ENCODE measurements at places on chromosomes 13 and 19.

GRCh38 chr13:84655677-84656076 lies 773.4 kb upstream of the SLITRK1 start:
- no peaks in the 10 kb centered on the region for H3K4me1 ChIP-seq
- no peak for DNase-seq
- H3K27ac ChIP-seq: no peak overlapping the region
- no peaks in the 10 kb centered on the region for H3K27me3 ChIP-seq
- H3K4me3 ChIP-seq: no peak overlapping the region

DNA sequence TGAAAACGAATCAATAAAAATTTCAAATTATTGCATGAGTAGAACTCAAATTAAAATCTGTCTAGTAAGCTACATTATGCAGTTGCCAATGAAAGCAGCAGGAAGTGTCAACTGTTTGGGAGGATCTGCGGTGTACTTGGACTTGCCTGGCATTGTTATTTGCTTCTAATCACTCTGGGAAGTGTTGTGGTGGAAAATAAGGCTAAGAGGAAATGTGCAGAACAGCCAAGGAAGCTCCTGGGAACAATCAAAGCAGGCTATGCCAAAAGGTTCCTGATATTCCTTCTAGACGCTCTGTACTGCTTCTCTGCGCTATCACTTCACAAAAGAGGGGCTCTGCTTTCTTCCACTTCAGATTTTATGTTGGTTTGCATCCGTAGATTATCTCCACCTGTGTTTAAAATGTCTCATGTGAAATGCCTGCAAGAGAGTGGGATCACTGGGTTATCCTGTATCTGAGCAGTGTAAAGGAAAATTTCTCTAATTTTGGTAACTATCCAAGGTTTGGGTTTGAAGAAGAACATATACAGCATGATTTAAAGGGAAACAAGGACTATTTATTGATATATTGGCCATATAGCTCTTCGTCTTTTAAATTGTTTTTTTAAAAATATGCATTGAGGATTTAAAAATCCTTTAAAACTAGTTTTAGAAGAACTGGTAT lies 182.7 kb upstream of the CSNK1A1L start:
- H3K27ac ChIP-seq: no peak overlapping the region
- DNase-seq: no peak
- no peaks in the 10 kb centered on the region for H3K36me3 ChIP-seq
- no peaks in the 10 kb centered on the region for H3K27me3 ChIP-seq
- no peaks in the 10 kb centered on the region for H3K4me1 ChIP-seq
- H3K4me3 ChIP-seq: no peak overlapping the region

- H3K4me1 ChIP-seq: no peaks in the 10 kb centered on the region
- no peaks in the 10 kb centered on the region for H3K36me3 ChIP-seq
- no peak overlapping the region for H3K4me3 ChIP-seq
- no peaks in the 10 kb centered on the region for H3K27me3 ChIP-seq
- DNase-seq: no peak
Observed at GRCh38 chr13:89627996-89628395, 1719.5 kb upstream of the MIR17HG start.

DNA sequence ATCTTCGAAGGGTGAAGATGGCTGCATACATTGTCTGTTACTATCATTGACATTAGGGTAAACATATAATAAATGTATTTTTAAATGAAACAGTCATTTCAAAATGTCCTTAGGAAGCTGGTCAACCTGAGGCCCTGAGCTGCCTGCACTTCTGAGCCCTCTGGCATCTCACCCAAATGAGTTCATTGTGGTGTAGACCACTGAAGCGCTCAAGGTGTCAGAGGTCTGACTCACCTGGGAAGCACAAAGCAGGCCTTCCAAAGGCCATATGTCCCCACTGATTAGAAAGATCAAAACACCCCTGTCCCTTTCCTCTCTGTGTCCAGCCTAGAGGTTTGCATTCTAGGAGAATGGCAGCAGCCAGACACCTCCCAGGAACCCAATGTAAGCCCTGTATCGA lies 59.6 kb downstream of the COL4A2 start:
- H3K27ac ChIP-seq: peak overlapping the region; percentile 19
- H3K36me3 ChIP-seq: no peaks in the 10 kb centered on the region
- H3K4me1 ChIP-seq: no peaks in the 10 kb centered on the region
- no peak for DNase-seq
- no peaks in the 10 kb centered on the region for H3K27me3 ChIP-seq

GRCh38 chr13:85724546-85725432 lies 74.4 kb downstream of the SLITRK6 start:
- no peaks in the 10 kb centered on the region for H3K27me3 ChIP-seq
- no peak overlapping the region for H3K27ac ChIP-seq
- H3K36me3 ChIP-seq: no peaks in the 10 kb centered on the region
- H3K4me3 ChIP-seq: no peak overlapping the region
- H3K4me1 ChIP-seq: no peaks in the 10 kb centered on the region

GRCh38 chr13:30679483-30680330 lies 55.6 kb upstream of the ALOX5AP start:
- H3K36me3 ChIP-seq: no peaks in the 10 kb centered on the region
- no peak for DNase-seq
- H3K27me3 ChIP-seq: no peaks in the 10 kb centered on the region

DNA sequence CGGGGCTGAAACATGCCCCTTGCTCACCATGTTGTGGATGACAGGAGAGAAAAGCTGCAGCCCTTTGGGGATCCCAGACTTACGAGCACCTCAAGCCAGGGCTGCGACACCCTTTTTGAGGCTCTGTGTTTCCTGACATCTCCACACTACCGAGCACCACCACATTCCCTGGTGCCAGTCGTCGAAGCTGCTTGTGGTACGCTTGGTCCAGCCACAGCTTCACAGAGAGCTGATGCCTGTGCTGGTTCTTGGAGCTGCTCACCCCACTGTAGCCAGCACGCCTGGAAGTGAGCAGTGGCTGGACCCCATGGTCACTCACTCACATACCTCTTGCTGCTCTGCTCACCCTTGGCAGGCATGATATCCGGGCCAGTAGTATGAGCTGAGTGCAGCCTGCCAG lies 367.5 kb downstream of the SLITRK6 start:
- no peak overlapping the region for H3K4me3 ChIP-seq
- no peaks in the 10 kb centered on the region for H3K36me3 ChIP-seq
- no peaks in the 10 kb centered on the region for H3K4me1 ChIP-seq
- no peak overlapping the region for H3K27ac ChIP-seq
- no peak for DNase-seq

DNA sequence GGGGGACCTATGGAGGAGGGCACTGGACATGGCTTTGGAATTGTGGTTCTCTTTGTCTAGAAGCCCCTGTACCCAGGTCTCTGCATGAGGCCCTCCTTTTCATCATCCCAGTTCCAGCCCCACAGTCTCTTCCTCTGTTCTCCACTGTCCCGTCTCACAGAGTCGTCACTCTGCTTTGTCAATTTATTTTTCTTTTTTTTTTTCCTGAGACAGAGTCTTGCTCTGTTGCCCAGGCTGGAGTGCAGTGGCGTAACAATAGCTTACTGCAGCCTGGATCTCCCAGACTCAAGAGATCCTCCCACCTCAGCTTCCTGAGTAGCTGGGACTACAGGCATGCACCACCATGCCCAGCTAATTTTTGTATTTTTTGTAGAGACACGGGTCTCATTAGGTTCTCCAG lies 619 bp upstream of the EXOC3L2 start:
- H3K36me3 ChIP-seq: no peaks in the 10 kb centered on the region
- no peak overlapping the region for H3K27ac ChIP-seq
- no peak for DNase-seq
- H3K27me3 ChIP-seq: no peaks in the 10 kb centered on the region

DNA sequence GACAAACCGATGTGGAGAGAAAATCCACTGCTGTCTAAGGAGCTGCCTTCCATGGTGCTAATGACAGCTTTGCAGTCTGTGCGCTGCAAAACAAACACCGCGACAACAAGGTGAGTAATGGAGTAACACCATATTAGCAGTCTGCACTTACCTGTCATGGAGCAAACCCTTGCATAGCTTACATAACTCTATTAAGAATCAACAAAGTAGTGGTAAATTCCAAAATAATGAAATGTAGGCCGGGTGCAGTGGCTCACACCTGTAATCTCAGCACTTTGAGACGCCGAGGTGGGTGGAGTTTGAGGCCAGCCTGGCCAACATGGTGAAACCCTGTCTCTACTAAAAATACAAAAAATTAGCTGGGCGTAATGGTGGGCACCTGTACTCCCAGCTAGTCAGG lies 56.2 kb downstream of the PARP4 start:
- no peaks in the 10 kb centered on the region for H3K27me3 ChIP-seq
- no peak overlapping the region for H3K4me3 ChIP-seq
- H3K4me1 ChIP-seq: no peaks in the 10 kb centered on the region
- H3K27ac ChIP-seq: no peak overlapping the region

- H3K27me3 ChIP-seq: no peaks in the 10 kb centered on the region
- H3K4me3 ChIP-seq: no peak overlapping the region
Observed at GRCh38 chr13:26037302-26037701, 14.5 kb downstream of the SHISA2 start.

- no peak overlapping the region for H3K4me3 ChIP-seq
- H3K27ac ChIP-seq: no peak overlapping the region
- no peaks in the 10 kb centered on the region for H3K36me3 ChIP-seq
- no peaks in the 10 kb centered on the region for H3K27me3 ChIP-seq
- DNase-seq: no peak
Observed at GRCh38 chr13:77235456-77236022, 91.4 kb downstream of the MYCBP2 start.

DNA sequence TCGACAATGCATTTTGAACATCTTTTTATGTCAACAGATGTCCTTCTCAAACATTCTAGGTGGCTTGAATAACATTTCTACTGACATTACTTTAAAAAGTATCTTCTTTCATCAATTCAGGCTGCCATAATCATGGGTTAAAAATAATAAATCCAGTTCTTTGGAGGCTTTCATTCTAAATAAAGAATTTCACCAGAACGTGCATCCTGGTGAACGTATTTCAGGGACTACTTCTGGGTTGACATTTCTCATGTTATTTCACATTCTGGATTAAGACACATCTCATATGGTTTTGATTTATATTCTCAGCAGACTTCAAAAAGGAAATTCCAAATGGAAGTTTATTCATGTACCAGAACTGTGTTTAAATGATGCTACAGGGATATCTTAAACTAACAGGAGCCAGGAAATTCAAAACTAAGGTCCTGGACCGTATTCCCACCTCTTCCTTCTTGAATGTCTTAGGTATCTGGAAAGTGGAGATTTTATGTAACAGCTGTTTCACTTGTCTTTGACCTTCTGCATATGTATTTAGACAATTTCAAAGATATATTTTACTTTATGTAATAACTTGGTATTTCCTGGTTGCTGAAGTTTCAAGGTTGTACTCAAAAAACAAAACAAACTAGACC lies 107.2 kb downstream of the STARD13 start:
- H3K36me3 ChIP-seq: no peaks in the 10 kb centered on the region
- H3K27ac ChIP-seq: no peak overlapping the region
- H3K4me3 ChIP-seq: no peak overlapping the region
- H3K27me3 ChIP-seq: no peaks in the 10 kb centered on the region

DNA sequence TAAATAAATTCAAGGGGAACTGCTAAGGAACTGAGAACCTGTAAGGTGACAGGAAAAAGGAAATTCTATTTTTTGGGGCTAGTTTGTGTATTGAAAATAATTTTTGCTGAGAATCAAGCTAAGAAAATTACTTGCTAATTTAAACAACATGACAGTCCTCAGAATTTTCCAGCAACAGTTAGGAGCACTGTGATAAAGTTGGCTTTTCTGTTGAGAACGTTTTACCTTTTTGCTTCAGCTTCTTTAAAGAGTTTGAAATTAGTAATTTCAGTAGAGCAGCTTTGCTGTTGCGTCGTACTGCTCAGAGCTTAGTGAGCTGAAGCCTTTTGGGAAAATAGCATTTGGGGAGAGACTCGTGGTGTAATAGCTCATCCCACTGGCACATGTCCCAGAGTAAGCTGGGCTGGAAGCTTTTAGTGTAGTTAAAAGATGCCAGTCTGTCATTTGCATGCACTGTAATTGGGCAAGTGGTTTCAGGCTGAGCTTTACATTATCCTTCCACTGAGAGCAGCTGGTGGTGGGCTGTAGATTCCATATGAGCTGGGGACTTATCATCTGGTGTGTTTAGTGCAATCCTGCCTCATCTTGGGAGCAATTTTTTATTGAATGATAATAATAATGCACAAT lies 69.8 kb downstream of the LRCH1 start:
- no peaks in the 10 kb centered on the region for H3K36me3 ChIP-seq
- H3K4me3 ChIP-seq: no peak overlapping the region
- no peaks in the 10 kb centered on the region for H3K27me3 ChIP-seq
- peak overlapping the region; percentile 10 for H3K27ac ChIP-seq

GRCh38 chr13:21435687-21436151 lies 23.4 kb downstream of the ZDHHC20 start:
- no peaks in the 10 kb centered on the region for H3K4me1 ChIP-seq
- H3K27ac ChIP-seq: no peak overlapping the region
- no peaks in the 10 kb centered on the region for H3K36me3 ChIP-seq

DNA sequence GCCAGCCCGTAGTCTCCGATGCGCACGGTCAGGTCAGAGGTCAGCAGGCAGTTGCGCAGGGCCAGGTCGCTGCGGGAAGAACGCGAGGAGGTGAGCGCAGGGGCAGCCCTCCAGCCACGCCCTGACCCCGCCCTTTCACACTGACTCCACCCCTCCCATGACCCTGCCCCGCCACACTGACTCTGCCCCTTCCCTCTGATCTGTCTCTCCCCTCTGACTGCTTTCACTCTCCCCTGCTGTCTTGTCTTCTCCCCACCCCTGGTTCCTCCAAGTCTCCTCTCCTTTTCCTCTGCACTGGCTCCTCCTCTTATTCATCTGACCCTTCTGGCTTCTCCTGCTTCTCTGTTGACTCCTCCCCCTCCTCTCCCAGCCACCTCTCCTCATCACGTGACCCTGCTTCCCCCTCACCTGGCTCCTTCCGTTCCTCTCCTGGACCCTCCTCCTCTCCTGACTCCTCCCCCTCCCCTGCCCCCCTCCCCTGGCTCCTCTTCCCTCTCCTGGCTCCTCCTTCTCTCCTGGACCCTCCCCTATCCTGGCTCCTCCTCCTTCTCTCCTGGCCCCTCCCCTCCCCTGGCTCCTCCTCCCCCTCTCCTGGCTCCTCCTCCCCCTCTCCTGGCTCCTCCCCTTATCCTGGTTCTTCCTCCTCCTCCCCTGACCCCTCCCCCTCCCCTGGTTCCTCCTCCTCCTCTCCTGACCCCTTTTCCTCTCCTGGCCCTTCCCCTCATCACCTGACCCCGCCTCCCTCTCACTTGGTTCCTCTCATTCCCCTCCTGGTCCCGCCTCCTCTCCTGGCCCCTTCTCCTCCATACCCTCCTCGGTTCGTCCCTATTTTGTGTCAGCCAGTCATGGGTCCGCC lies 9.9 kb downstream of the LMTK3 start:
- H3K4me3 ChIP-seq: peak overlapping the region; percentile 45
- peaks cover 21% of the 10 kb centered on the region for H3K27me3 ChIP-seq
- peak; percentile 95 for DNase-seq
- peak overlapping the region; percentile 48 for H3K27ac ChIP-seq

DNA sequence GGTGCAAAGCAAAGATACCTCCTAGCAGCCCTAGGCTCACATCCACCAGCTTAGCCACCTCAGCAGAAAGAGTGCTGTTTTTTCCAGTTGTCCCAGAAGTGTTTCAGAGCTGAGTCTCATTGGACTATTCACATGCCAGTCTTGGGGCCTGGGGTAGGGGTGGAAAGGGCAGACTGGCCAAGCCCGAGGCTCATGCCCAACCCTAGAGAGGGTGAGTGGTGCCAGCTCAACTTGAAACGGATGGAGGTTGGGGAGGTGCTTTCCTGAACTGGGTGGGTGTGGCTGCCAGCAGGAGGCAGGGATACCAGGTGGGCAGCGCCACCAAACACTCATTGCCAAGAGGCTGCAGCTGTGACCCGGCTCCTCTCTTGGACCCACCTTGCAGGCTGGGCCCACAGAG lies 116.9 kb downstream of the DPF1 start:
- H3K36me3 ChIP-seq: no peaks in the 10 kb centered on the region
- H3K27me3 ChIP-seq: no peaks in the 10 kb centered on the region
- no peak for DNase-seq
- H3K27ac ChIP-seq: no peak overlapping the region
- H3K4me3 ChIP-seq: no peak overlapping the region

- no peak overlapping the region for H3K27ac ChIP-seq
- no peaks in the 10 kb centered on the region for H3K27me3 ChIP-seq
- no peak for DNase-seq
Observed at GRCh38 chr13:102309110-102309509, 92.7 kb downstream of the FGF14 start.

Measured in breast epithelium (tissue), 4 donors.